AML-193 (cell line): ENCODE measurements at places on chromosomes 7 and 10.

DNA sequence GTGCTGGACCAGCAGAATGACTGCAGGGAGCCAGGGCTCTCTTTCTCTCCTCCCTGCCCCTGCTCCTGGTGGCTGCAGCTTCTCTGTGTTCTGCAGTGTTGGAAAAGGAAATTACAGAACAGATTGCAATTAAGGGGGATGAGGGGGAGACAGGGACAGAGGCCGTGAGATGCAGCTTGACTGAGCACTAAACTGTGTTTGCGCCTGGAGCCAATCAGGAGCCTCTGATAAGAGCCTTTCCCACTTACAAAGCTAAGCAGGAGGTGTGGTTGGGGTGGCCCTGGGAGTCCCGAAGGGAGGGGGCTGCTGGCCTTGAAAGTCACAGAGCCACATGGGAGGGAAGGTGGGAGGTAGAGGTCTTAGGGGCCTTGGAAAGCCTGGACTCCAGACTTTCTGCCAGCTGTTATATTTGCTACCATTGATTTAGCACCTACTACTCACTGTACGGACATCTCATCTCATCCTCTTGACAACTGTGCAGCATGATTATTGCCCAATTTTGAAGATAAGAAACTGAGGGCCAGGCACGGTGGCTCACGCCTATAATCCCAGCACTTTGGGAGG lies 26.7 kb downstream of the TRIM8 start:
- no peak for DNase-seq

DNA sequence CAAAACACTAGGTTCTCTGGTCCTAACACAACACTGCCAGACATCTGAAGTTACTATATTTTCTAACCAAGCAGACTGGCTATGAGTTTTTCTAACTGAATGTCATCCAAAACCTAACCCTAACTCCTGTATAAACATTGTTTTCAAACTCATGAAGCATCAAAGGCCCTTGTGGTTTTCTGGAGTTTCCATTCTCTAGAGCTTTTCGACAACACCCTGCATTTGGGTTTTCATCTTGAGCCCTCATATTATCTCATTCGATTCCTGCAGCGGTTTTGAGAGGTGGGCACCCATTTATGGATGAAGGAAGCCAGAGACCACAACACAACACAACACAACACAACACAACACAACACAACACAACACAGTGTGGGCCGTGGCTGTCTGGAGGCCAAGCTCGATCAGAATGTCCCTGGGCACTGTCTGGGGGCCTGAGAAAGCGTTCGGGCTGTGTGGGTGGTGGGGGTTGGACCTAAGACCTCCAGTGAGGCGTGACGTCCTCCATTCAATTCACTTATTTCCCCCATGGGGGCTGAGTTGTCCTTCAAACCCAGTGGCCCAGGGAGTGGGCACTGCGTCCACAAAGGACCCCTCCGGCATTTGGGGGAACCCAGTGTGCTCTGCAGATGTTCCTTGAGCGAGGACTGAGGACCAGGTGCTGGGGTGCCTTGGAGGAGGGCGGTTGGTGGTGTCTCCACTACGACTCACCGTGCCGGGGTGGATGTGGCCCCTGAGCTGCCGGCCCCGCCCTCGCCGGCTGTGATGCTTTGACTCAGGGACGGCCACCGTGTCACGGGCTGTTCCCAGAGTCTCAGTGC lies 490.4 kb downstream of the DNAJB6 start:
- no peak for DNase-seq

GRCh38 chr7:100830396-100830795 lies 3.1 kb upstream of the EPHB4 start:
- no peak for DNase-seq

DNA sequence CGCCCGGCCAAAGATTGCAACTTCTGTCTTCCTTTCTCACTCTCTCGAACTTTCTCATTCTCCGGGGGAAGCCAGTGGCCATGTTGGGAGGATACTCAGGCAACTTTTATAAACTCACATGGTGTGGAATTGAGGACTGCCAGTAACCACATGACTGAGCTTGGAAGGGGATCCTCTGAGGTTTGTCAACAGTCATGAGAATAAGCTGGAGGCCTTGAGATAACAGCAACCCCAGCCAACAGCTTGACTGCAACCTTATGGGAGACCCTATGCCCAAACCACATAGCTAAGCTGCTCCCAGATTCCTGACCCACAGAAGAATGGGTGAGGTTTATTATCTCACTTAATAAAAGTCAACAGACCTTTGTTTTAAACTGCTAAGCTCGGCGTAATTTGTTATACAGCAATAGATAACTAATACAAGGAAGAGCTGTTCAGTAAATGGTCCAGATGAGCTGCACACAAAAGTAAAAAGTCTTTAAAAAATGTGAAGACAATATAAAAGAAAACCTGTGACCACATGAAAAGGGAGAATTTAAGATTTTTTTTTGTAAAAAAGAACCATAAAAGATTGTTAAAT lies 9.6 kb downstream of the SYPL1 start:
- DNase-seq: no peak

DNA sequence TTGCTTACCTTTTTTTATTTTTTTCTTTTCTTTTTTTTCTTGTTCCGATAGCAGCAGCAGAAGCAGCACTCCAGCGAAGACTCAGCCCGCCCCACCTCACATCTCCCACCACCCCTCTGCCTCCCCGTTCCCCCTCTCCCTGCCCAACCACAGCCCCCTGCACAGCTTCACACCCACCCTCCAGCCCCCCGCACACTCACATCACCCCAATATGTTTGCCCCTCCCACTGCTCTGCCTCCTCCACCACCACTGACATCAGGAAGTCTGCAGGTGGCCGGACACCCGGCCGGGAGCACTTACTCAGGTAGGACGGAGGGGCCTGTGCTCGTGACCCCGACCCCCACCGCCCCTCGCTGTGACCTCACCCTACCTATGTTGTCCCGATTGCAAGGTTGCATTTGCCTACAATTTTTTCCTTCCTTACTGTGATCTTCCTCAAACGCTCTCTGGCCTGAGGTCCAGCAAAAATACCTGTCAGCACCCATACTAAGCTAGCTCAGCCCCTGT lies 367.2 kb upstream of the GALNT17 start:
- DNase-seq: no peak

DNA sequence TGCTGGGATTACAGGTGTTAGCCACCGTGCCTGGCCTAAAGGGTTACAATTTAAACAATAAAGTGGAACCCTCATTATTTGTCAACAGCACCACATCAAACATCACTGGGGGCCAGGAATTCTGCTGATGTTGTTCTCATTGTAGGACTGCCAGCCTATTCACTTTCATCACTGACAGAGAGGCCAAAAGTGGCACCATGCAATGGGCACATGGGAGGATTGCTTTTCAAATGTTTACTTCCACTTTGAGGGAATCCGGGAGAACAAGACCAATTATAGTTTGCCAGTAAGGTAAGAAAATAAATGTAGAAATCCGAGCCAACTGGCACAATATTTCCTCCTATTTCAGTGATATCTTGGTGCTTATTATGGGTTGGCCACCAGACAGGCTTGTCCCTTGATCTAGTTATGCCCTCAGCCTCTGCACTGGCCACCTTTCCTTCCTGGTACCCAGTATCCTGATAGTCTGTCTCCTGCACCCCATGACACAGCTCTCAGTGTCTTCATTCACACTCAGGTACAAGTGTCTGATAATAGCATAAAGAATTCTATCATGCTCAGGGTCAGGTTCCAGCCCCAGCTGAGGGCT lies 82.6 kb downstream of the ANLN start:
- DNase-seq: no peak
